ENCODE measurements at places on chromosomes 6 and 20.

- DNase-seq: no peak
Observed at GRCh38 chr20:58127701-58128111, 100.7 kb downstream of the ANKRD60 start.

- no peak for DNase-seq
Observed at GRCh38 chr20:2798814-2799213, 1.6 kb downstream of the CPXM1 start.

GRCh38 chr20:52270001-52270606 lies 78.5 kb upstream of the ZFP64 start:
- peak; percentile 70 for DNase-seq

DNA sequence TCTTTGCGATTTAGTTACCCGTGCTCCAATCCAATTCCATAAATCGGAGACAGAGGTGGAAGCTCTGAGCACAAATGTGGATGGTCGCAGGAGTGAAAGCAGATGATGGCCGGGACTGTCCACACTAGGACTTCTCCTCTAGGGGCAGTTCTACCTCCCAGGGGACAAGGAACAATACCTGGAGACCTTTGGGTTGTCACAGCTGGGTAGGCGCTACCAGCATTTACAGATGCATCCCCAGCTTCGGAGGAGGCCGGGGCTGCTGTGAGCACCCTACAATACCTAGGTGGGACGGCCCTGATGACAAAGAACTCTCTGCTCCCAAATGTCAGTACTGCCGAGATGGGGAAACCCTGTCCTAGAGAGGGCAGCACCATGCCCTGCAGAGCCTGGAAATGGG lies 195.9 kb upstream of the CDH4 start:
- no peak for DNase-seq

Measured in renal cortex interstitium (tissue), 15 donors.